ENCODE measurements at places on chromosomes 3 and 15.
A peak's percentile ranks its signal among the peaks of the same experiment; 100 is the strongest.

DNA sequence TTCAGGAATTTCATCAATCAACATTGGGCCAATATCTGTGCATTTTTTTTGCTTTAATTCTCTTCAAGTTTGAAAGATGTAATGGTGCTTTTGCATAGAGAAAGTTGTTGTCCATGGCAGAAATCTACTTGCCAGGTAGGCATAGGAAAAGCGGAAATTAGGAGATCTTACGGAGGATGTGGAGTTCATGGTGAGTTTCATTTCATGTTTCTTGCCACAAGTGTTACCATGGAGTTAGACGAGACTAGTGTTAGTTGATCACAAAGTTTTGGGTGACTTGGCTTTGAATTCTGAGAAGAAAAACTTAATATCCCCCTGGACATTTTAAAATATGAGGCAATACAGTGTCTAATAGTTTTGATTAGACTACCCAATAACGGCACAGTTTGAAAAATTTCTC, 1.0 kb upstream of the P2RY13 start:
- DNase-seq = no peak

GRCh38 chr15:64191971-64192830, 29.4 kb upstream of the PPIB start:
- DNase-seq = no peak

GRCh38 chr3:29972320-29972993, 633.9 kb upstream of the TGFBR2 start:
- DNase-seq = no peak

DNA sequence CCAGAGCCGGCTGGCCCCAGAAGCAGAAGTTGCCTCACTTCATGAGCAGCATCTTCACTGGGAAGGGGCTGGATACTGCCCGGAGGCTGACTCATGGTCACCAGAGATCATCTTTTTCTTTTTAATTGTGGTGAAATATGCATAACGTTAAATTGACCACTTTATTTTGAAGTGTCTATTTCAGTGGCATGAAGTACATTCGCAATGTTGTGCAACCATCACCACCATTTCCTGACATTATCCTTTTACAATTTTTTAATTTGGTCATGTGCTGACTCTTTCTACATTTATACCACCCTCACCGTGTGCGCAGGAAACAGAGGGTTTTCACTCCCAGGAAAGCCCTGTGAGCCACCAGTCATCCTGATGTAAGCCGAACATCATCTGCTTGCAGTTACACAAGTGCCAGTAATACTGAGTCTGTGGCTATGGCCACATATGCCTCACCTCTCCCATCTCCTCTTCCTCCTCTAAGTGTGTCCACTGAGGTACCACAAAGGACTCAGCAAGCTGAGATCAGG, 51.6 kb upstream of the ABHD17C start:
- DNase-seq = no peak

DNA sequence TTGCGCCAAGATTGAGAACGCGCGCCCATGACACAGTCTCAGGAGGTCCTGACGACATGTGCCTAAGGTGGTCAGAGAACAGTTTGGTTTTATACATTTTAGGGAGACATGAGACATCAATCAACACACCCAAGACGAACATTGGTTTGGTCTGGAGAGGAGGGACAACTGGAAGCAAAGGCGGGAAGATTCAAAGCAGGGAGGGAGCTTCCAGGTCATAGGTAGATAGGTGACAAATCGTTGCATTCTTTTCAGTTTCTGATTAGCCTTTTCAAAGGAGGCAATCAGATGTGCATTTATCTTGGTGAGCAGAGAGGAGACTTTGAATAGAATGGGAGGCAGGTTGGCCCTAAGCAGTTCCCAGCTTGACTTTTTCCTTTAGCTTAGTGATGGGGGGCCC, 828.4 kb upstream of the DPPA4 start:
- DNase-seq = no peak

DNA sequence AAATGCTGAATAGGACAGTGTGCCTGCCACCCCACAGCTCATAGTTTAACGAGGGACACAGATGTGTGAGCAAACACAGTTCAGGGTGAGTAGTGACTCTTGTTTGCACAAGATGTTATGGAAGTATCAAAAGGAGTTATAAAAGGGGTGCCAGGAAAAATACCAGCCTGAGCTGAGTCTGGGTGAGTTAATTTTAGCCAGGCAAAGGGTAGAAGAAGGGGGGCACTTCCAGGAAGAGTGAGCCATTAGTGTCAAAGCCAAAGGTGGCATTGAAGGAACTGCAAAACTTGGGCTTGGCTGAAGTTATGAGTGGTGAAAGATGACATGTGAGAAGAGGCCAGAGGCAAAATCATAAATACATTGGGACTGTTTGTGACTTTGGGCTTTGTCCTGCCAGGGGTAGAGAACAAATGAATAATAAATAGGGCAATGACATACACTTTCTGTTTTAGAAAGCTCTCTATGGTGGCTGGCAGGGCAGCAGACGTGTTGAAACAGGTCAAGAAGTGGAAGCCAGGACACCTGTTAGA, 1.9 kb upstream of the SPPL2A start:
- DNase-seq = no peak

GRCh38 chr3:155555479-155556060, 189.3 kb downstream of the PLCH1 start:
- no peak for DNase-seq

DNA sequence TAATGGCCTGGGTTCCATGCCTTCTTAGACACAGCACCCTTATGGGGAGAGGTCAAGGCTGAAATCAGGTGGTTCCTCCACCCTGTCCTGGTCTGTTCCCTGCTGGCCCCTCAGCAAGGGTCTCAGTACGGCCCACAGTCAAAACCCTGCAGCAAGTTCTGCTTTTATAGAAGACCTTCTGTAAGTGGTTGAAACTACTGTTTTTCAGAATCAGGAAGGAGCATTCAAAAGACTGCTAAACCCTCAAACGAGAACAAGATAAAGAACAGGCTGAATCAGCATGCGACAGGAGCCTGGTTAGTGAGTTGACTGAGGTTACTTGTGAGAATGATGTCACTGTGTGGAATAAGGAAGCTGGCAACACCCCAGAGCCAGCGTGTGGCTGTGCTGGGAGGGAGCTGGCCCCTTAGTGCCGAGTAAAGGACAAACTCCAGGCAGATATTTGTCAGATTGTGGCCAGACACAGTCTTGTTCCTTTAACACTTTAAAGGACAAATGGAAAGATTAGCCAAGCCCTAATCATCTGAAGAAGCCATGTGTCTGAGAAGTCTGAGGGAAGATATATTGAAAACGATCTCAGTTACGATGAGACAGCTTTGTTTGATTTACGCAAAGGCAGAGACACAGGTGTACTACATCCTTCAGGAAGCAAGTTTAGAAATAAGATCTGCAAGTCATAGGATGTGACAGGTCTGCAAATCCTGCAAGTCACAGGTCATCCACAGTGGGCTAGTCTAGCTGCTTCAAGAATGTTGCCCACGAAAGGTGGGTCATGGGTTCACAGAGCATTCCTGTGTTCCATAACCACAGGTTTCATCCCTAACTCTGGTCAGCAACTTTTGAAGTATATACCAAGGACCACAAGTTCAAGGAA, 54.0 kb downstream of the B3GNT5 start:
- no peak for DNase-seq

DNA sequence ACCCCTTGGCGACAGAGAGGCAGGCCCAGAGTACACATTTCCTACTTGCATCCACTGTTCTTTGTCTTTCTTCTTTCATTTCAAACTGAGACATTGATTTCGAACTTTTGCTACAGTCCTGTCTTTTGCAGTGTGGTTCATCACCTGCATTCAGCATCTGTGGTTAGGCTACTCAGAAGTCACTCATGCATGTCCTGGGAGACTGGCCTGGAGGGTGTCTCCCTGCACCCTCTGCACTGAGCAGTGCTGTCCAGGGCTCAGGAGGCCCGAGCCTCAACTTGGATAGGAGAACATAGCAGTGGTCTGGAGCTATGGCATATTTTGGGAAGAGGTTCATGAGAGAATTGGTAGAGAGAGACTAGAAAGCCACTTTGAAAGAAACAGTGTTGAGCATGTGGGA, 240.2 kb upstream of the TPRG1 start:
- no peak for DNase-seq

DNA sequence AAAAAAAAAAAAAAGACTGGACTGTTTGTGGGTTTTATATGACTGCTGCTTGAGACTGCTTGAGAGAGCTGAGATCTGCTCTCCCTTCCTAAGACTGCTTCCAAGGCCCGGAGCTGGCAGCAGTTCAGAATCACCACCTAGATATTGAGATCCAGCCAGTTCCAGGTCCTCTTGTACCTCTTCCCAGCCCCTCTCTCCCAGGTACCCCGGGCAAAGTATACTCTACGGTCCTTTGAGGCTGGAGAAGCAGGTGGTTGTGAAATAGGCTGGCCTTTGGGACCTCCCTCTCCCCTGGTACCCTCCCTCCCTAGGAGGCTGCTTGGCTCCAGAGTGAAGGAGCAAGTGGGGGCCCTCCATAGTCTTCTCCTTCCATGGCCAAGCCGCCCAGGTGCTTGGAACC, 12.6 kb upstream of the BAHD1 start:
- DNase-seq = no peak

- DNase-seq = no peak
Observed at GRCh38 chr15:36885771-36886170, 214.6 kb downstream of the MEIS2 start.

DNA sequence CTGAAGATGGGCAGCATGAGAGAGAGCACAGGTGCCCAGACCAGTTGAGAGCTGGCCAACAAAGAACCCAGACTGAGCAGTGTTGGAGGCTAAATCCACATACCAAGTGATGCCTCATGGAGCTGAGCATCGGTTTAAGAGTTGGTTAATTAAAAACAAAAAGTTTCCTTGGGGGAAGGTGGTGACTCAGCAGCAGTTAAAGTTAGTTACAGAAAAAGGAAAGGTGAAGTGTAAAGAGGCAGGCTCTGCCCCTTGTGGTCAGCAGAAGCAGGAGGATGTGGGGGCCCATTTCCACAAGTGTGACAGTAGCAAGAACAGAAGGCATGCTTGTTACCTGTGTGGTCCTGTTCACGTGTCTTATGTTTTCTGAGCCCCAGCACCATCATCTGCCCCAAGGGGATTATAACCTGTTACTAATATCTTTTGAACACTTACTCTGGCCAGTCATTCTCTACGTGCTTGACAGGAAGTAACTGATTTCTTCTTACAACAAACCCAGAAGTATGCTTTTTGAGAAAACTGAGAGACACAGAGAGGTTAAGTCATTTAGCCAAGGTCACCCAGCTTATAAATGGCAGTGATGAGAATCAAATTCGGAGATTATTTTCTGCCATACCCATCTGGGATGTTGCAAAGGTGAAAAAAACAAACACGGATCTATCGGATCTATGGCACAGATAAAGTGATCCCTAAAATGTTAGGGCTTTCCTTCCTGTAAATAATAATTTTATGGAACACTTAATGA, 91.0 kb downstream of the EPHB1 start:
- DNase-seq = no peak

- DNase-seq = peak; percentile 52
Observed at GRCh38 chr3:51963951-51964451, 3.3 kb downstream of the PCBP4 start.

- no peak for DNase-seq
Observed at GRCh38 chr3:171028025-171028778, 1.7 kb upstream of the SLC2A2 start.

DNA sequence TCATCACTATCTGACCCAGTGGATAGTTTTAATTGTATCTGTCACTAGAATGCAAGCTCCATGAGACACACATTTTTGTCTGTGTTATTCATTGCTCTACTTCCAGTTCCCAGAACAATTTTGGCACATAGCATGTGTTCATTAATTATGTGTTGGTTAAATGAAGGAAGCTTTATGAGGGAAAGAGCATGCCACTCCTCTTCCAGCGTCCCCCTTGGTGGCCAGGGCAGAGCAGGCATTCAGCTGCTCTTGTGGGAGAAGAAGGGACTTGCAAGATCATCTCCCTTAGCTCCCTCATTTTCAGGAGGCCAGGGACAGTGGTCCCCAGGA, 489 bp upstream of the GALNT15 start:
- no peak for DNase-seq

DNA sequence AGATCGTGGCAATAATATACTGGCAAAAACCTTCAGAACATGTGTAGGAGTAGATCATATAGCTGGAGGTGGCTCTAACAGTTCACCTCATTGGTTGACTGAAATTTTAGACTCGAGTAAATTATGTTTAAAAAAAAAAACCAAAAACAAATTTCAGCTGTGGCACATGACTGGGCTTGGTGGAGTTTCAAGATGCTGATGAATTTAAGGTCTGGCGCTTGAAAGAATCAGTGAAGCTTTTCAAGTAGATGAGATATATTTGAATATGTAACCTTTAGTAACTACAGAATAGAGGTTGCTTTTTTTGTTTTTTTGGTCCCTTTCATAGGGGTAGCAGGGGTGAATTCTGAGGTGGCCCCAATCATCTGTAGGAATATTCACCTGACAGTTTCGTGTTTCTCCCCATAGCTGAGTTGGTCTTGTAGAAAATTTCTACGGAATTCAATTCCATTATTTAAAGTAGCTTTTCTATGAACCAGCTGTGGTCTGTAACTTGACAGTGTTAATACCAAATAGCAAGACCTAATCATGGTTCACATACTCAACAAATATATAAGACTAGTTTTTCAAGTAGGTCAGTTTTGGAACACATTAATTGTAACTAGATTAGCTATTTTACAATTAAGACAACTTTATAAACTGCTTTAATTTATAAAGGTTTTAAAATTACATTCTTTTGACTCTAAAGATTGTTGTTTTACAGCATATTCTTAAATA, 65.6 kb downstream of the MAP4 start:
- no peak for DNase-seq

GRCh38 chr3:45437383-45437782, 49.0 kb downstream of the LARS2 start:
- no peak for DNase-seq

DNA sequence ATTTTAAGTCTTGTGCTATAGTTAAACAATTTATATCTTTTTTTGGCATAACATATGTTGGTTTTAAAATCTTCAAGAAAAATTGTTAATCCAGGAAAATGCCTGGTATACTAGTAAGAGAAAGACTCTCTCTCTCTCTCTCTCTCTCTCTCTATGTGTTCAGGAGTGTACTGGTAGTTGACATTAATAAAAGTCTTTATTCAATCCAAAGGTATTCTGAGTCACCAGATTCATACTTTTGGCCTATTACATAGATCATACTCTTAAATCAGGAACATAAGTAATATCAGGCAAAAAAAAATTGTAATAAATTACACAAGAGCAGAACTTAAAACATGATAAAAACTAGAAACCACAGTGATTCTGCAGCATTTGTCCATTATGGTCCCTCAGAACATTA, 70.2 kb downstream of the TFG start:
- no peak for DNase-seq

- DNase-seq = no peak
Observed at GRCh38 chr3:108171106-108171505, 51.1 kb downstream of the IFT57 start.

GRCh38 chr3:155363690-155364070, 70.2 kb upstream of the STRIT1 start:
- no peak for DNase-seq

- DNase-seq = no peak
Observed at GRCh38 chr3:168707900-168708299, 612.2 kb upstream of the GOLIM4 start.

Measured in NCI-H1092 (cell line).